ENCODE measurements at places on chromosomes 3 and 15.
A peak's percentile ranks its signal among the peaks of the same experiment; 100 is the strongest.

DNA sequence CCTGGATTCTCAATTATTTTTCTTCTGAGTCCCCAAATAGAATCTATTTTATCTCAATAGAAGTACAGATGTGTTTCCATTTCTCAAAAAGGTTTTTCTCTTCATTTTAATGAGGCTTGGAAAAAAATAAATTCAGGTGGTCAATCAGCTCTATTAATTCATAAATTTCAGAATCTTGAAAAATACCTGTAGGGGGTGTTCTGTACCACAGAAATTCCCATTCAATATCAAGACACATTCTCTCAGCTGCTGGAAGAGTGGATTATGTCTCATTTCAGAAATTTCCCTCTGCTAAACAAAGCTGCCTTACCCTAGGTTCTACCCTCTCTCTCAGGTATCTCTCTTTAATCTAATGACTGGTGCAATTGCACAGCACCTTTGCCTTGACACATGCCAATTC lies 1121.2 kb downstream of the SI start:
- DNase-seq = no peak

- no peak for DNase-seq
Observed at GRCh38 chr3:65526656-65527055, 512.1 kb downstream of the MAGI1 start.

DNA sequence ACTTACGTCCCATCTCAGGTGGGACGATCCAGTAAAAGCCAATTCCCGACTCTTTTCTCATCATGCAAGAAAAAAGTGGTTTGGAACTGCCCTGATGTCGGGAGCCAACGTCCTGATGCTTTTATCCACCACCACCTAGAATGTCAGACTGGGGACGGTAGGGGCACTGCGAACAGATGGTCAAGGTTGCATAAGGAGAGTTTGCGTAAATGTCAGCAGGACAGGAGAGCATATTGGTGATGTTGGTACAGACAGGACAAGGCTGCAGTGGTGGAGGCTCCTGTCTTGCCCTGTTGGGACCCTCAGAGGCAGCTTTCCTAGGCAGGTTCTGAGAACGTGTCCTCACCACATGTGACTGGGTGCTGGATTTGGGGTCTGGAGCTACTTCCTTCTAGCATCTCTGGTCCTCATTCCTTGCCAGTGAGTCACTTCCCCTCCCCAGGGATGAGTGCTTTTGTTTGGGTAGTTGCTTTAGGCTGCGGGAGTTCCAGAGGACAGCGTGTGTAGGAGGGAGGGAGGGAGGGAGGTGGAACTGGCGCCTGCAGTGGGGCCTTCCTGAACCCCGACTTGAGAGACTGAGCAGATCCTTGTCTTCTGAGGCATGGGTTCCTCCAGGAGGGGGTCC lies 21.0 kb downstream of the THSD4 start:
- DNase-seq = no peak

DNA sequence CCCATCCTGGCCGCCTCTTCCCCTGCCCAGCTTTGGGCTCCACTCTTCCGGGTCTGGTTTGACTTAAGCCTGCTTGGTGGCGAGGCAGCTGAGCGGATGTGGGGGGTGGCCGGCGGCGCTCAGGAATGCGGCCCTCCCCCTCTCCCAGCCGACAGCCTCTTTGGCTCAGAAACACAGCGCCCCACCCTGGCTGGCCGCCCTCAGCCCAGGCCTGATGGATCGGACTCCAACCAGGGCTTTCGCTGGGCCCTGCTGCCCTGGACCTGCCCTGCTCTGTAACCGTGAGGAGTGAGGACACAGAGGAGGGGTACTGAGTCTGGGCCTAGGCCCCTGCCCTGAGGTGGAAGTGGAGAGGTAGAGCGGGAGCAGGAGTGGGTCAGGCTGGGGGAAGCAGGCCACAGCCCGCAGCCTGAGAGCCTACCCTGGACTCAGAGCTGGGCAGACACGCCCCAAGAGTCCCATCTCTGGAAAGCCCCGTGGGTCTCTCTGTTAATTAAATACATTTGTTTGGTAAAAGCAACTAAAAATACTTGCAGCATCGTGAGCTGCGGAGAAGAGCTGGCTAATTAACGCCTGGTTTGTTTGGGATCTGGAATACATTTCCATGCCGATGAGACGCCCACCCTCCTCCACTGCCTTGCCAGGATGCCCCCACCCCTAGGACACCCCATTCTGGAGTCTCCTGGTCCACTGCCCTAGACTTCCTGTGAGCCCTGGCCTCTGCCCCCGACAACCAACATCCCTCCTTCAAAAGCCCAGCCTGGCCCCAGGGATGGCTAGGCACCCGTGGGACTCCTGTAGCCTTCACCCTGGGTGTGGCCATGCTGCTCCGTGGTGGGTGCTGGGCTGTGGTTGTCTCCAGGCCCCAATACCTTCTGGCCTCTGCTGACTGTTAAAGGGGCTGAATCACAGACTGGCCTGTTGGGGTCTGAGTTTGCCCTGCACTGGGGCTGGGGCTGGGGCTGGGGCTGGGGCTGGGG lies 19.6 kb downstream of the PLXNA1 start:
- no peak for DNase-seq

DNA sequence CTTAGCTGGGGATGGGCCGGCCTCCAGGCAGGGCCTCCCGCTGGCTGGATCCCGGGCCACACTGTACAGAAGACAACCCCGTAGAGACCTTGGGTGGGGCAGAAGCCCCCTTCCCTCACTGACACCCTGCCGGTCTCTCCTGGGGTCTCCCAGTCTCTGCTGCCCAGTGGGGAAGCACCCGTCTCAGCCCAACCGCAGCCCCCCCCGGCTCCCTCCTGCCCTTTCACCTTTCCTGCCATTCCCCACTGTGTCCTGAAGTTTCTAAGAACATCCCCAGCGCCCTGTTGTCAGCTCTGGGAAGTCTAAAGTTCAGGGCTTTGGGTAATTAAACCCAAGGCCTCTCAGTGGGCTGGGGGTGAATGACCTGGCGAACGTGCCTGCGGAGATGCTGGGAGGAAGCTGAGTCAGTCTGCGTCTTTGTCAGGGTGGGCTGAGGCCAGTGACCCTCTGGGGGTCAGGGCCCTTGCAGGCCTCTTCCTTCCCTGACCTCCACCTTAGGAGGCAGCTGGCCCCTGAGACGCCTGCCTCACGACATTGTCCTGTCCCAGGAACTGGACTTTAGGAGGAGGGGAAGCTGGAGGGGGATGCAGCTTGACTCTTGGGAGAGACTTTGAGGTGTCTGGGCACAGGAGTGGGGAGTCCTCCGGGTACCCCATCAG lies 1.4 kb upstream of the SLC51A start:
- no peak for DNase-seq

DNA sequence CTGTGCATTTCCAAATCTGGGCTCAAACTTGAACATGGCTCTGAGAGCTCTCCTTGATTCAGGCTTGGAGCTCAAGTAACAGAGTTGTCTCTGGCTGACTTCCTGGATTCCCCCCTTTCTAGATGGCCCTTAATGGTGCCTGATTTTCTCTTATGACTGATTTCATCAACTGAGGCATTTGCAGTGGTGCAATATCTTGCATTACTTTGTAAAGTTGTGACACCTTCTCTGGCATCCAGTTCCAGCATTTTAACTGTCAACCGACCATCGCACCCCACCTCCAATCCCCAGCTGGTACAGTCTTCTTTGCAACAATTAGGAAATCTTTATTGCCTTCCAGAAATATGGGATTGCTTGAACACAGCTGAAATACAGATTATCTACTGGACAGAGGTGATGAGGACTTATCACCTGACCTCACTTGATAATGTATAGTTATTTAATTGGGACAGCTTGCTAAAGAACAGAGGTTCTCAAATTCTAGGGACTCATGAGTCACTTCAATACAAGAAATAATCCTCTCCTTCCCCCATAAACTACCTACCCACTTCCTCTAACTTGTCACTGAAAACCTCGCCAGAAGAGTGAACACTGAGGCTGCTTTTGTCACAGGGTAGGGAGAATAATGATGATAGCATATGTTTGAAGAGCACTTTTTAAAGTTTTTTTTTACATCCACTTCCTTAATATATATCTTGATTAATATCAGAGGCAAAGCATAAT lies 41.8 kb downstream of the FILIP1L start:
- DNase-seq = peak; percentile 12

DNA sequence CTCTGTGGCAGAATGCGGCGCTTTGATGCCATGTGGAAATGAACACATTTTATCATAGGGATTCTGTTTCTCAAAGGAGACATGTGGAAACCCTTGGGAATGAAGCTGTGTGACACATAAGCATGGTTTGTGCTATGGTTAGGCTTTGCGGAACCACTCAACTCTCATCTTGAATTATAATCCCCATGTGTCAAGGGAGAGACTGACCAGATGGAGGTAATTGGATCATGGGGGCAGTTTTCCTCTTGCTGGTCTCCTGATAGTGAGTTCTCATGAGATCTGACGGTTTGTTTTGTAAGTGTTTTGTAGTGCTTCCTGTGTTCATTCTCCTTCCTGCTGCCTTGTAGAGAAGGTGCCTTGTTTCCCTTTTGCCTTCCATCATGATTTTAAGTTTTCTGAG lies 1109.2 kb upstream of the ALCAM start:
- no peak for DNase-seq

DNA sequence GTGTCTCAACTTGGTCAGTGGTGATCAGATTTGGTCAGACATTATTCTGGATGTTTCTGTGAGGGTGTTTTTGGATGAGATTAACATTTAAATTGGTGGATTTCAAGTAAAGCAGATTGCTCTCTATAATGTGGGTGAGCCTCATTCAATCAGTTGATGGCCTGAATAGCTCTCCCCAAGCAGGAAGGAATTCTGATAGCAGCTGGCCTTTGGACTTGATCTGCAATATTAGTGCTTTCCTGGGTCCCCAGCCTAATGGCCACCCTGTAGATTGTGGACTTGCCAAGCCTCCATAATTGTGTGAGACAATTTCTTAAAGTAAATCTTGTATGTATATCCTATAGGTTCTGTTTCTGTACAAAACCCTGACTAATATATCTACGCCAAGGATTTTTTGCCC lies 153.9 kb upstream of the TBL1XR1 start:
- DNase-seq = no peak

- DNase-seq = no peak
Observed at GRCh38 chr3:169563775-169564059, 99.8 kb downstream of the MECOM start.

GRCh38 chr15:41969851-41970431 lies 2.4 kb downstream of the EHD4 start:
- DNase-seq = peak; percentile 59

- peak; percentile 56 for DNase-seq
Observed at GRCh38 chr3:171494457-171495109, 34.4 kb upstream of the TNIK start.

- DNase-seq = no peak
Observed at GRCh38 chr3:13519006-13519791, 29.7 kb upstream of the FBLN2 start.

- no peak for DNase-seq
Observed at GRCh38 chr3:56339671-56340070, 128.6 kb downstream of the ERC2 start.

DNA sequence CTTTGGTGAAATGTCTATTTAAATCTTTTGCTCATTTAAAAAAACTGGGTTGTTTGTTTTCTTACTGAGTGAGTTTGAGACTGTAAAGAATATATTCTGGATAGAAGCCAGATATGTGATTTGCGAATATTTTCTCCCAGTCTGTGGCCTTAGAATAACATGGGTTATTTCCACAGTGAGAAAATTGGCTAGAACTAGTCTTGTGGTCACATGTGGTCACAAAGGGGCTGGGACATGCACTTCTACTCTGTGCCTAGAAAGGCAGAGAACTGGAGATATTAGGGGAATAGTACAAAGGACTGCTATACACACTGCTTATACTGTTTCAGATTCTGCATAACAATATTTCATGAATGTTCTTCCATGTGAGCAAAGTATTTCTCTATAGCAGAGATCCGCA lies 79.9 kb upstream of the RGMA start:
- no peak for DNase-seq

GRCh38 chr3:50325113-50325480 lies 2.6 kb upstream of the HYAL2 start:
- DNase-seq = no peak

DNA sequence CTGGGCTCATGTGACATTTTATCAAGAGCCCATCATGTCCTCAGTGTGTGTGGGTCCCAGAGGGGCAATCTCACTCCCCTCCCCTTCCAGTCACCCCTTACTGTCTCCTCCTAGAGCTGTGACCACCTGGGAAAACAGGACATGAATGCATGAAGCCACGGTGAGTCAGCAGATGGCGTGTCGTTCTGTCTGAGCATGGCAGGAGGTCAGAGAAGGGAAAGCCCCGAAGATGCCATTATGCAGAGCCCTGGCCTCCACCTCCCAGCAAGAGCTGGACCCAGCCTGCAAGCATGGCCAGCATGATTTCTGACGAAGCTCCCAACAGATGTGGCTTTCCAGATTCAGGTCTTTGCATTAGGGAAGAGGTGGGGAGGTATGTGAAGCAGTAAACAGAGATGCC lies 118.5 kb downstream of the TLE3 start:
- DNase-seq = no peak

- DNase-seq = no peak
Observed at GRCh38 chr3:147669077-147669476, 259.9 kb downstream of the ZIC1 start.

DNA sequence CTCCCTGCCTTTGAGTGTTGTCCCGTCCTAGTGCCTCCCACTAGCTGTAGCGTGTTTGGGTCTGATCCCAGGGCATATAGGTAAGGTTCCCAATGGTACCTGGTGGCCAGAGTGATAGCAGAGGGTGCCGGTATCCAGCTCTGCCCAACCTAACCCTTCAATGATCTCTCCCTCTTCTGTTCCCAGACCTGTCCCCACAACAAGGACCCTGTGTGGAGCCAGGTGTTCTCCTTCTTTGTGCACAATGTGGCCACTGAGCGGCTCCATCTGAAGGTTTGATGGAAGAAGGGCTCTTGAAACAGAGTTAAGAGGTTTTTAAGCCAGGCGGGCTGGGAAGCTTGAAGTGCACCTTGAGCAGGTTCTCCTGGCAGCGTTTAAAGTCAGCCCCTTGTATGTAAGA lies 35.5 kb downstream of the ESYT3 start:
- no peak for DNase-seq

DNA sequence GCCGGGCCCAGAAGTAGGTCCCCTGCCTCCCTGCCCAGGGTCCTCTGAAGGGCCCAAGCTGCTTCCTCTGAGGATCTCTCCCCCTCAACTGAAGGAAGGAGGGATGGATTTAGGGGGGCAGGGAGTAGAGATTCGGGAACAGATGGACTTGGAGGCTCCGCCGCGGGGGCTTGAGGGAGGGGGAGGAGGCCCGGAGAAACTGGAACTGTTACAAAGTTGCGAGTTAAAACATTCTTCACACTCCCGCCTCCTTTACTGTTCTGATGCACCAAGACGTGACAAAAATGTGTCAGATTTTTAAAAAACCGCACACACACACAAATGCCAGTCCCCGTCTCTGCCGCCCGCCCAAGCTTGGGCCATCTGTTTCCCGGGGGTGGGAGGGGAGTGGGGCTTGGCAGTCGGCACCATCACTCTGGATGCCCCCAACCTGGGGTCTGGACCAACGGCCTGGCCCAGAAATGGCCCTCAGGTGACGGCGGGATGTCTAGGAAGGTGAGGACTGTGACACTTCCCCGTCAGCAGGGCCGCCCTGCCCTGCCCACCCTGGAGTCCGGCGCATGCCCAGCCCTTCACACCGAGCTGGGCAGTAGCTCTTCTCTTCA lies 25.0 kb upstream of the LINGO1 start:
- DNase-seq = no peak

DNA sequence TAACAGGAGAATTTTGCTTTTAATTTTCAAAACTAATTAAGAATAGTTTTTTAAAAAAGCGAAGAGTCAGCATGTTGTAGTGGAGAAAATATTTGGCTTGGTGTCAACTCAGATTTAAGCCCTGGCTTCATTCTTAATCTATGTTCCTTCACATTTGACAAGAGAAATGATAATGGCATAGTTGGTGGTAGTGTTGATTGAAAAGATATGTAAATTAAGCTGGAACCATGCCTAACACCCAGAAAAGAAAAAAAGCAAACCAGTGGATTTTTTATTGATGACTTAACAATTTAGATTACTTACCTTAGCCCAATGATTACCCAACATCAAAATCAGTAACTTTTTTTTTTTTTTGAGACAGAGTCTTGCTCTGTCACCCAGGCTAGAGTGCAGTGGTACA lies 27.4 kb downstream of the TCAIM start:
- no peak for DNase-seq

All from CD4-positive, alpha-beta T cell treated with Interleukin-6 at 100 ng/mL for 8 hours (primary cell).